Endothelial cell of umbilical vein (primary cell): ENCODE measurements at places on chromosomes 7 and 10. TPM values are rescaled to one million over a fixed set of nuclear protein-coding genes. Genes with fewer than 3 reads are reported as not detected.

- no peak overlapping the region for H3K27ac ChIP-seq
- DNase-seq: no peak
- H3K4me3 ChIP-seq: no peak overlapping the region
- no peaks in the 10 kb centered on the region for H3K36me3 ChIP-seq
- H3K27me3 ChIP-seq: no peaks in the 10 kb centered on the region
- peaks cover 5% of the 10 kb centered on the region for H3K4me1 ChIP-seq
Observed at GRCh38 chr7:123772652-123773051, 23.8 kb upstream of the WASL start.

DNA sequence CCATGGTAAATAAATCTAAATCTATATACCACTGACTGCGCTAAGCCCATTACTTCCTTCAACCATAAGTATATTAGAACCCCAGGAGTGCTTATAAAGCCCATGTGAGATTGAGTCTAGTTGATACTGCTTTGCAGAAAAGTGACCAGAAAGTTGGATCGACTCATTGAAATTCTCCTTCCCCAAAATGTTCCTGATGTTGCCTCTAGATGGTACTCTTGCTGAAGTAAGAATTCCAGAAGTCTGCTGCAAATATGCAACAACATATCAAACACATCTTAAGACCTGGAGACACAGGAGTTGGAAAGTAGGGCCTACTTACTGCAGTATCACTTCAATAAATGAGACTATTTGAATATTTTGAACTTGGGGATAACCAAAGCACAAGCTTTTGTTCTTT, 550.8 kb downstream of the IPMK start:
- no peaks in the 10 kb centered on the region for H3K27me3 ChIP-seq
- no peak overlapping the region for H3K27ac ChIP-seq
- no peak overlapping the region for H3K4me3 ChIP-seq

DNA sequence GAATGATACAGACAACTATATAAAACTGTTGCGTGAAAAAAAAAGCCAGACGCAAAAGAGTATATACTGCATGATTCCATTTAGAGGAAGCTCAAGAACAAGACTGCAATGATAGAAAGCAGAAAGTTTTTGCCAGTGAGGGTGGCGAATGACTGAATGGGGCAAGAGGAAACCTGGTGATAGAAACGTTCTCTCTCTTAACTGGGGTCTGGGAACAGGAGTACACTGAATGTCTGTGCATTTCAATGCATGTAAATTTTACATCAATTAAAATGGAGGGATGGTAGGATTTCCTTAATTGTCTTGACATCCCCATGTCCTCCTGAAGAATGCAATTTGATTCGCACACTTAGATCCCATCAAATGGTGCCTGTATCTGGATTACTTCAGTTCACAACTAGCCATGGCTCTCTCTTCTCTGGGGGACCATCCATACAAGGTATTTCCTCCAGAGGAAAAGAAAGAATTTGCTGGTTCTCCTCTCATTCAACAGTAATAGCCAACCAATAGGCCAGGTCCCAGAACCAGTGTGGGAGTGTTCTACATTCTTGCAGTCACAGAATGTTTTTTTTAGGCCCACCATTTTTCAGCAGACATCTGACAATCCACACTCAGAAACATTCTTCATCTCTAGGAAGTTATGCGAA, 221.0 kb upstream of the KLF14 start:
- no peak overlapping the region for H3K27ac ChIP-seq
- DNase-seq: no peak
- H3K36me3 ChIP-seq: no peaks in the 10 kb centered on the region
- peaks cover 10% of the 10 kb centered on the region for H3K4me1 ChIP-seq

DNA sequence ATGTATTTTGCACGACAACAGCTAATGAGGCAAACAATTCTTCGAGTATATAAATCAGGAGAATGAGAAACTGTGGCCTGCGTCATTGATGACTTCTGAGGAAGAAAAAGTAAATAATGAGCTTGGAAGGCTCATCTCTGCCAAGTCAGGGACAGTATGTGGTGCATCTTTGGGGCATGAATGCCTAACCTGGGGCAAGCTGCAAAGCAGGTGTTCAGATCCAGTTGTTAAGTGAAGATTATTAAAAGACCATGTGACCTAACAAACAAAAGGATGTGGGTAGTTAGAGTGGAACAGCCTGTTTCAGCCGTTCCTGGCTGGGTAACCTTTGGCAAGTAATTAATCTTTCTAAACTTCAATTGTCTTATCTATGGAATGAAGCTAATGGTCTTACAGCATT, 93.0 kb downstream of the LYZL2 start:
- no peaks in the 10 kb centered on the region for H3K27me3 ChIP-seq
- H3K36me3 ChIP-seq: no peaks in the 10 kb centered on the region
- no peak for DNase-seq
- H3K4me3 ChIP-seq: no peak overlapping the region

DNA sequence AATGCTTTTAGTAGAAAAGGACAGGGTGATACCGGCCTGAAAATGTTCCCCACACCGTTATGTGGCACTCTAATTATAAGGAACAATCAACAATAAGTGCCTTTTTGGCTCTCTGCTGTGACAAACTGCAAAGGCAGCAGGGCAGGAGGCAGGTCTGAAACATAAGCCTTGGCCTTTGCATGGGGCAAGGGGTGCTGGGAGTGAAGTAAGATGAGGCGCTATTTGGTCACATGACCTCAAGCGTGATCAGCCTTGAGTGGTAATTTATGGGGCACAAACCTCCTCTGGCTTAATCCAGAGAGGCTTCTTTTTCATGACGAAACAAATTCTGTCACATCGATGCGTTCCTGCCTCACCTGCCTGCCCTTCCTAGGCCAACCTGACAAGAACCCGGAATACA, 202.7 kb downstream of the TAX1BP1 start:
- no peak overlapping the region for H3K27ac ChIP-seq
- no peaks in the 10 kb centered on the region for H3K27me3 ChIP-seq
- H3K36me3 ChIP-seq: no peaks in the 10 kb centered on the region
- no peaks in the 10 kb centered on the region for H3K4me1 ChIP-seq

DNA sequence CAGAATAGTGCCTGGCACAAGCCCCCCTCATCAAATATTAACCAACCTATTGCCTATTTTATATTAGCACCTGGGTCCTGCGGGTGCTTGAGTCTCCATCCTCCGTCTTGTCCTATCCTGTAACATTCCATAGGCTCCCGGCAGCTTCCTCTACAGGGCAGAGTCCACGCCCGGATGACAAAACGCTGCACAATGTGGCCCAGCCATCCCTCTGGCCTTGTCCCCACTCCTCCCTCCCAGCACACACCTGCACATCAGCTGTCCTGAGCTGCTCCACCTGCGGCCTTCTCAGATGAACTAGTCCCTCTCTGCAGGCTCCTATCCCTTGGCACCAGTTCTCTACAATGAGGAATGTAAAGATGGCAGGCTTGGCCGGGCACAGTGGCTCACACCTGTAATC, 153.5 kb upstream of the PDE1C start:
- no peaks in the 10 kb centered on the region for H3K36me3 ChIP-seq
- no peak overlapping the region for H3K4me3 ChIP-seq
- no peaks in the 10 kb centered on the region for H3K27me3 ChIP-seq
- no peak overlapping the region for H3K27ac ChIP-seq
- H3K4me1 ChIP-seq: no peaks in the 10 kb centered on the region

- H3K27me3 ChIP-seq: no peaks in the 10 kb centered on the region
- H3K4me3 ChIP-seq: no peak overlapping the region
- H3K36me3 ChIP-seq: no peaks in the 10 kb centered on the region
- no peaks in the 10 kb centered on the region for H3K4me1 ChIP-seq
Observed at GRCh38 chr10:118737603-118738302, 17.0 kb downstream of the CACUL1 start.

DNA sequence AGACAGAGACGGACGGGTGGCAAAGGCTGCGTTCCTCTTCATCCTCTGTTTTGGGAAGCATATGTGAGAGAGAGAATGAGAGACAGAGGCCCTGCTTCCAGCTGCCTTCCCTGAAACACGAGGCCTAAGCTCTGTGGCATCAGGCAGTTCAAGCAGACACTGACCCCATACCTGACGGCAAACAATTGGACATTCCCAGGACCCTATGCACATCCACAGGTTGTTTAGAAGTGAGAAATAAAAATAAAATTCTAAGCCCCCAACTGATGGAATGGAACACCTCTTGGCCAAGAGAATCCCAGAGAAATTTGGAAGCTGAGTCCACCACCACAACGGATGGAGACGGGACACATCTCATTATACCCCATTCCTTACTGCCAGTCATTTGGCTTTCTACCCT, 105.3 kb downstream of the CPXM2 start:
- H3K36me3 ChIP-seq: no peaks in the 10 kb centered on the region
- H3K27ac ChIP-seq: no peak overlapping the region
- no peaks in the 10 kb centered on the region for H3K27me3 ChIP-seq
- no peak overlapping the region for H3K4me3 ChIP-seq

GRCh38 chr7:128203710-128204214, 37.3 kb upstream of the LEP start:
- no peak overlapping the region for H3K27ac ChIP-seq
- H3K4me3 ChIP-seq: no peak overlapping the region
- H3K27me3 ChIP-seq: peaks cover 49% of the 10 kb centered on the region
- H3K4me1 ChIP-seq: no peaks in the 10 kb centered on the region

ACTL6B gene
- polyA plus RNA-seq: not detected in 2 replicates

TRIM4 gene
- 10.3 and 13.0 TPM in 2 replicates for polyA plus RNA-seq

NUDT13 gene
- polyA plus RNA-seq: 0.92 and 1.6 TPM in 2 replicates
